ENCODE measurements at places on chromosomes 6 and 20.
A peak's percentile ranks its signal among the peaks of the same experiment; 100 is the strongest.

GRCh38 chr6:474453-475185, 83.1 kb downstream of the IRF4 start:
- peak; percentile 63 for DNase-seq

- DNase-seq = no peak
Measured at GRCh38 chr20:17936286-17936760, 32.3 kb downstream of the SNX5 start.

- DNase-seq = no peak
Measured at GRCh38 chr20:22752324-22752723, 168.0 kb upstream of the FOXA2 start.

- DNase-seq = no peak
Measured at GRCh38 chr20:41177636-41178035, 40.3 kb downstream of the PLCG1 start.

DNA sequence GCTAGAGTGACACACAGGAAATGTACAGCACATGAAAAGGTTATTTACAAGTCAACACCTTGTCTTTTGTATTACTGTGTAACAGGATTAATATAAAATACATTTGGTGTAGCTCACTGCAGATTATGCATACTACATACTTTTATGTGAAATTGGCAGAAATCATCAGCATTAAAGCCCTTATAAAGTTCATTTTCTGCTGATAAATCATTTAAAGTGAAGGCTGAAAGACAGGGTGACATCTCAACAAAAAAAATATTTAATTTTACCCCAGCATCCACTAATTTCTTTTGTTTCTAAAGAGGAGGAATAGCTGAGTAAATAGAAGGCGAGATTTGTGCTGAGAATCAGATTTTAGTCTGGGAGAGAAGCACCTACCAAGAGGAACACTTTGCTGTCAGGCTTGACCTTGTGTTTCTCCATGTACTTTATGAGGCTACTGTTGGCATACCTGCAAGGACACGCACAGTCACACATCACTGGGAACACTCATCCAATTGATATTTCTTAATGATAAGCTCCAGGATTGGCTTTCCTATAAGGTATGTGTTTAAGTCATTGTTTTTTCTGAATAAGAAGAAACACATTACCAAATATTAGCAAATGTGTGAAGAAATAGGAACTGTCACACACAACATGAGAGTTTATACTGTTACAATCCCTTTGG, 146.6 kb upstream of the SLC22A16 start:
- no peak for DNase-seq

- no peak for DNase-seq
Measured at GRCh38 chr20:7151676-7152470, 384.4 kb downstream of the BMP2 start.

DNA sequence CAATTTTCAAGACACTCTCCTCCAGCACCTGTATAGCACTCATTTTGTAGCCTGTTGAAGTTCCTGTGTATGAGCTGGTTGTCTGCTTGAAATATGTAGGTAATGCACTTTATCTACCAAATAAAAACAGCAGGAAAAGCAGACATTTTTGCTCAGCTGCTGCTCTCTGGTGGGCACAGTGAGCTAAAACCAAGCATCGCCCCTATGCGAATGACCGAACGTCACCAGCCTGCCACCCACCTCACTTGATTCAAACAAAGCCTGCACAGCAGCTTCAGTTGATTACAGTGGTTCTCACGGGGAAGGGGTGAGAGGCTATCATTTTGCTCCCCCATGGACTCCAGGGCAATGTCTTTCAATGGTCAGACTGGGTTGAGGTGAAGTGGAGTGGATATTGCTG, 185.7 kb downstream of the SASH1 start:
- no peak for DNase-seq

- DNase-seq = peak; percentile 53
Measured at GRCh38 chr6:28343898-28344677, 5.7 kb upstream of the ZKSCAN3 start.

GRCh38 chr20:58824843-58825242, 25.9 kb downstream of the GNAS-AS1 start:
- DNase-seq = no peak

- DNase-seq = no peak
Measured at GRCh38 chr6:52731719-52732118, 31.6 kb downstream of the GSTA2 start.

GRCh38 chr6:26027491-26028211, 59.6 kb upstream of the HFE start:
- peak; percentile 39 for DNase-seq

- no peak for DNase-seq
Measured at GRCh38 chr20:54576518-54576917, 101.1 kb downstream of the DOK5 start.

DNA sequence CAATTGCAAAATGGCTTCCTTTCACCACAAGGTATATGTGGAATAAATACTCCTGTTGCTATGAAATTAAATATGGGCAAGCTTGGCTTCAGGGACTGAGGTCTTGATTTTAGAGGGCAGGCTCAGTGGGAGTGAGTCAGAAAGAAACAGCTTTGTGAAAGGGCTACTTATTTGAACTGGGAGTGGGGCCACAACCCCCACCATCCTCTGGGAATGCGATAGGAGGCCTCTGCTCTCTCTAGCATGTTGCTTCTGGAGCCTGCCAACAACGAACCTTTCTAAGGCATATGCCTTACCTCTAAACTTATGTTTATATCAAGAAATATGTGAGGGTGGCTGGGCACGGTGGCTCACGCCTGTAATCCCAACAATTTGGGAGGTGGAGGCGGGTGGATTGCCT, 149.7 kb downstream of the LRRC1 start:
- no peak for DNase-seq
